Ascending aorta (tissue), 2 donors: ENCODE measurements at places on chromosomes 1 and 21. TPM values are rescaled to one million over a fixed set of nuclear protein-coding genes. Genes with fewer than 3 reads are reported as not detected.

The TRABD2B gene
- 7.9 TPM for total RNA-seq

DNA sequence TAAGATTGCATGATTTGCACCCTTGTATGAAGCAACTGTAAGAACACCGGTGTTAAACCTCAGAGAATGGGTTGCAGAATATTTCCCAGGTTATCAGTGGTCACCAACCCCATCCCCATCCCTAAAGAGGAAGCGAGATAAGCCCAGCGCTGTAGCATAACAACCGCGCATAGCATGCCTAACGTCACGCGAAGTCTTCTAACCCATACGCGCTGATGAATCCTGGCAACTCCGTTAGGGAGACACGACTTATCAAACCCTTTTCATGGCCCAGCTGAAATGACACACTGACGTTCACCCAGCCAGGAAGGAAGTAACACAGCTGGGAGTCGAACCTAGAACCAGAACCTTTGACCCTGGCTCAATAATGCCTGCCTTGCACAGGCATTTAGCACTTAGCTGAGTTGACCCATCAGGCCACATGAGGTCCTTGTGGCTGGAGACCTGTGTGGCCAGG lies 24.2 kb downstream of the TMEM51 start:
- H3K4me1 ChIP-seq = no peaks in the 10 kb centered on the region
- no peaks in the 10 kb centered on the region for H3K36me3 ChIP-seq
- DNase-seq = no peak
- H3K27ac ChIP-seq = no peak overlapping the region
- no peaks in the 10 kb centered on the region for H3K27me3 ChIP-seq

DNA sequence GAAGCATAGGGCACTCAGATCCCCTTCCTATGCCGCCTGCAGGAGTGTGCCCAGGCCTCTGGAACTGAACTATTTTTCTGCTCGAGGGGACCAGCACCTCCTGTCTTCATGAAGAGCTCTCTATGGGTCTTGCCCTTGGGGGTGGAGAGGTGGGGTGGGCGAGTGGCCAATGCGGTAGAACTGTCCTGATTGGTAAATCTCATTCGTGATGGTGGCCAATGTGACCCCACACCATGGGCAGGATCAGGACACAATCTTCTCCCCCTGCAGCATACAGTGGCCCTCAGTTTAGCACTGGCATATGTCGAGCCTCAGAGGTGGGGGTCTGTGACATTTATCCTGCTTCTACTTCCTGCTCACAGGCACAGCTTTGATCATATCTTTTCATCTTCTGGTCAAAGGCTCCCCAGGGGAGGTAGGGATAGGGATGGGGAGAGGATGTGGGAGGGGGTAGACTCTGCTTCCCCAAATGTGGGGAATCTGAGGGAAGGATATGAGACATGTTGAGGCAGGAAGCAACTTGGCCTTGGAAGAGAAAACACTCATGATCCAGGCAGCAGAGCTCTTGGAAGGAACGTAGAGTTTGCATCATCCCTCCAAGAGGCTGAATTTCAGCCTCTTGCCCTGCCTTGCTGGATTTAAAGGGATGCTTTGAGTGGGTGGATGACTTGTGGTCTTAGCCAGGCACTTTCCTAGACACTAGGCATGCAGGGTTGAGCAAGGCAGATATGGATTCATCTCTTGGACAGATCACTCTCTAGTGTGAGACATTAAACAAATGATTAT lies 81.8 kb downstream of the LAMC2 start:
- no peaks in the 10 kb centered on the region for H3K27me3 ChIP-seq
- H3K4me3 ChIP-seq = no peak overlapping the region
- no peak for DNase-seq
- H3K27ac ChIP-seq = no peak overlapping the region

DNA sequence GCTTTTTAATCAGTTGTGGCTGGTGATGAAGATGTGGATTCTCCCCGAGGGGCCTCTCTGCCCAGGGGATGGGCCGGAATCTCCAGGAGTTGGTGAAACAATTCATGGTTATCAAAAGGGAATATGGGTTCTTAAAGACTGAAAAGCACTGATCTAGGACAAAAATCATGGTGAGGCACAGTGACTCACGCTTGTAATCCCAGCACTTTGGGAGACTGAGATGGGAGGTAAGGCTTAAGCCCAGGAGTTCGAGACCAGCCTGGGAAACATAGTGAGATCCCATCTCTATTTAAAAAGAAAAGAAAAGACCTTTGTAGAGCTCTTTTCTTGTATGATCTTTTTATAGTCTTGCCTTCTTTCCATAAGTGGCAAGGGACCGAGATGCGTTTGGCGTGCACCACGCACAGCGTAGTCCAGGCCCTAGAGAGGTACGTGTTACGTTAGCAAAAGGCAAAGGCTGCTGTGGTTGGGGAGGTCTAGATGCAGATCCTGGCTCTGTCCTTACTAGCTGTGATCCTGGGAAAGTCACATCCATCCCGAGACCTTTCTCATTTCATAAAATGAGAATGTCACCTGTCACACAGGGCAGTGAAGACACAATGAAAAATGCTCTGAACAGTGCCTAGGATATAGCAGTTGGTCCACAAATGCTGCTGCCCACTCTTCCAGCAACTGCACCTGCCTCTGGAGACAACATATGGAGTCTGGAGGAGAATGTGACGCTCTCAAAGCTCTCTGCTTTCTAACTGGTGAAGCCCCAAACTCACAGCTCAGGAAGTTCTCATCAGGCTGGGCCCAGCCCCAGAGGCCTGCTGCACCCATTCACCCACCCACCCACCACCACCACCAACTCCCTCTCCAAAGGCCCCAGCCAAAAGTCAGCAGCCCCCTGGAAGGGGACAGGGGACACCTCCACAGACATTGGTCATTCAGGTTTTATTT lies 54.8 kb downstream of the KIF21B start:
- H3K4me1 ChIP-seq = no peaks in the 10 kb centered on the region
- no peaks in the 10 kb centered on the region for H3K36me3 ChIP-seq
- H3K27me3 ChIP-seq = no peaks in the 10 kb centered on the region

The CRABP2 gene
- not detected for total RNA-seq

The FCRL2 gene
- total RNA-seq = not detected

DNA sequence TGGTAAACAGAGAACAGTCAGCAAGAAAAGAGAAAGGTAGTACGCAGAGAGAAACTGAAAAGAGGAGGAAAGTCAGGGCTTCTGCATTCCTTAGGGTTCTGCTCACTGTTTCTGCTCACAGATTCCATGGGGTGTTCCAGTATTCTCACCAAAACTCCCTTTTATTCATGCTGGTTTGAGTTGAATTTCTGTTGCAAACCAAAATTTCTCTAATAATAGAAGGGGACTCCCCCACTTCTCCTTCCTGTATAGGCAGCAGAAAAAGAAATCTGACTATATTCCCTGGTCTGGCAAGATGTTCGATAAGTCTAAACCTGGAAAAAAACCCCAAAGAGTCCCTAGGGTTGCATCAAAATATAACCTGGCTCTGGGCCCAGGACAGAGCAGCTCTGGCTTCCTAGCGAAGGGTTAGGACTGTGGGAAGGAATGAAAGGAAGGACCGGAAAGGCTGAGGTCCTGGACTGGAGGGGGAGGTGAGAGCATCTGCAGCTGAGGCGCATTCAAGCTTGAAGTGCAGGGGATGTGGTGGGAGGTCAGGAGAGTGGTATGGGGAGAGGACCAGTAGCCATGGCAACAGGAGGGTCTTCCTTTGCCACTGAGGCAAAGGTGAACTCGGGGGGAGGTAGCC lies 18.8 kb upstream of the RGS16 start:
- no peak overlapping the region for H3K27ac ChIP-seq
- H3K4me3 ChIP-seq = no peak overlapping the region
- DNase-seq = no peak

The RGS7 gene
- total RNA-seq = not detected

The NMNAT2 gene
- 0.53 TPM for total RNA-seq

- no peak overlapping the region for H3K27ac ChIP-seq
- no peak overlapping the region for H3K4me3 ChIP-seq
- H3K36me3 ChIP-seq = no peaks in the 10 kb centered on the region
Observed at GRCh38 chr1:192439373-192440025, 122.7 kb downstream of the RGS21 start.

DNA sequence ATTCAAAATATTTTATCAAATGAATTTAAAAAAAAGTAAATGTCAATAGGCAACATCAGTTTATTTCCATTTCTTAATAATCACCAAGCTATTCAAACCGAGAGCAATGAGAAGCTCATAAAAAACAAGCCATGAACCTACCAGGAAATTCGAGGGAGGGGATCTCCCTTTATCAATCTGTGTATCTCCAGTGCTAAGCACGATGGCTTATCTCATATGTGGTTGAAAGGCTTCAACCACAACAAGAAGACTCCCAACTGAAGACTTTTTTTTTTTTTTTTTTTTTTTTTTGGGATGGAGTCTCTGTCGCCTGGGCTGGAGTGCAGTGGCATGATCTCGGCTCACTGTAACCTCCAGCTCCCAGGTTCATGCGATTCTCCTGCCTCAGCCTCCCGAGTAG lies 833.3 kb downstream of the USP25 start:
- no peak overlapping the region for H3K27ac ChIP-seq
- H3K36me3 ChIP-seq = no peaks in the 10 kb centered on the region
- no peak for DNase-seq
- H3K4me3 ChIP-seq = no peak overlapping the region
- H3K27me3 ChIP-seq = no peaks in the 10 kb centered on the region

The RPE65 gene
- total RNA-seq = not detected

- H3K27ac ChIP-seq = no peak overlapping the region
- DNase-seq = no peak
- no peaks in the 10 kb centered on the region for H3K36me3 ChIP-seq
Observed at GRCh38 chr1:54415991-54416390, 9.8 kb upstream of the SSBP3 start.

The UBE4B gene
- total RNA-seq = 35.2 TPM

The SEC22B gene
- 16.8 TPM for total RNA-seq

The PADI2 gene
- 0.21 TPM for total RNA-seq
